Activated gamma-delta T cell treated with anti-CD3 and anti-CD28 coated beads, Interleukin-2, amount 50 U/mL, for 16 hours (primary cell): ENCODE measurements at places on chromosomes 4 and X.

GRCh38 chrX:15663439-15663838 is 1.2 kb downstream of the CLTRN start:
- no peak for DNase-seq

DNA sequence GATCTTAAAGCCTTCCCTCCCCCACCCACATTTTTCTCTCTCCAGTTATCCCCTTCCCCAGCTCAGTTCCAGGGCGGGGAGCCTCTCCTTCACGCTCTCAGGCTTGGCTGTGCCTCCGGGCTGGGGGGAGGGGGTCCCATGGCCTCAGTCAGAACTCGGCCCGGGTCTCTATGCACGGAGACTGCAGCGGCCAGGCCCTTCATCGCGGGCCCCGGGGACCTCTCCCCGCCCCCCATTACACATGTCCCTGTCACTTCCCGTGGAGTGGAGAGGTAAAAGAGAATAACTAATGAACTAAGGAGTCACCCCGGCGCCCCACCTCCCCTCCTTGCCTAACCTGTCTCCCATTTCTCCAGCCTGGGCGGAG is 838 bp upstream of the PRICKLE3 start:
- no peak for DNase-seq

DNA sequence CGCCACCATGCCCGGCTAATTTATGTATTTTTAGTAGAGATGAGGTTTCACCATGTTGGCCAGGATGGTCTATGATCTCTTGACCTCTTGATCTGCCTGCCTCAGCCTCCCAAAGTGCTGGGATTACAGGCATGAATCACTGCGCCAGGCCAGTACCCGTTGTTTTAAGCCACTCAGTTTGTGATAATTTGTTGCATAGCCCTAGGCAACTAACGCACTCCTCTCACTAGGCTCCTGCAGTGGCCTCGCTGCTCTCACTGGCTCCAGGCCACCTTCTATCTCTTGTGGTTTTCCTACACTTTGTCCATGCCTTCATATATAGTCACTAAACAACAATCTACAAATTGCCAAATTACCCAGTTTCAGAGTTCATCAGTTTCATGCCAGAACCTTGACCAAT is 58.1 kb downstream of the DCHS2 start:
- DNase-seq = no peak

DNA sequence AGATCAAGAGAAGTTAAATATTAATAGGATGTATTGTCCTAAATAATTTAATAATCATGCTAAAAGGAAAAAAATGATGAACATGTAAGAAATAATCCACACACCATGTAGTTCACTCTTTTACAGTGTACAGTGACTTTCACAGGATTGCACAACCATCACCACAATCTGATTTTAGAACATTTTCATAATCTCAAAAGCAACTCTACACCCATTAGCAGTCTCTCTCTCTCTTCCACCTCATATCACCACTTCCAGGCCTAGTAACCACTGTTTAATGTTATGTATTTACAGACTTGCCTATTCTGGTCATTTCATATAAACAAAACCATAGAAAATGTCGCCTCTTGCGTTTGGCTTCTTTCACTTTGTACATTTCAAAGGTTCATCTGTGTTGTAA is 153.4 kb downstream of the FSTL5 start:
- DNase-seq = no peak

DNA sequence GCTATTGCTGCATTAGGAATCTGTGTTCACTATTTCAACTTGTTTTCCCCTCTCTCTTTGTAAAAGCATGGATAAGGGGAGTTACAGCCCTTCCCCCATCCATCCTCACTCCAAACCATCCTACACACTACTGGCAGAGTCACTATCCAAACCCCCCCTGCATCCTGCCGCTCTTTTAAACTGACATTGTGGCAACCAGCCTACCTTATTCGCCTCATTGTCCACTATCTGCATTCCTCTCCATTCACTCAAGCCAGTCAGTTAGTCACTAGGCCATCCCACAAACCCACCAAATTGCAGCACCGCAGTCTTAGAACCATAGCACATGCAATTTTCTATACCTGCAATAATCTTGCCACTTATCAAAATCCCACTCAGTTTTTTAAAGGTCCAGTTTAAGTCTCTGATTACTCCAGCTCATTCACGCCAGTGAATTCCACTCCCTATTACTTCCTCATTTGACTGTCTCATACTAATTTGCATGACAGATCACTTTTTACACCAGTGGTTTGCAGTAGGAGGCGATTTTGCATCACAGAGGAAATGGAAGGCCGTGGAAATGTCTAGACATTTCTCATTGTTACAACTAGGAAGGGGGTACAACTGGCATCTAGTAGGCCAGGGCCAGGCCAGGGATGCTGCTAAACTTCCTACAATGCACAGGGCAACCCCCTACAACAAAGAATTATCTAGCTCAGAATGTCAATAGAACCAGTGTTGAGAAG is 181.8 kb downstream of the HS6ST2 start:
- no peak for DNase-seq

DNA sequence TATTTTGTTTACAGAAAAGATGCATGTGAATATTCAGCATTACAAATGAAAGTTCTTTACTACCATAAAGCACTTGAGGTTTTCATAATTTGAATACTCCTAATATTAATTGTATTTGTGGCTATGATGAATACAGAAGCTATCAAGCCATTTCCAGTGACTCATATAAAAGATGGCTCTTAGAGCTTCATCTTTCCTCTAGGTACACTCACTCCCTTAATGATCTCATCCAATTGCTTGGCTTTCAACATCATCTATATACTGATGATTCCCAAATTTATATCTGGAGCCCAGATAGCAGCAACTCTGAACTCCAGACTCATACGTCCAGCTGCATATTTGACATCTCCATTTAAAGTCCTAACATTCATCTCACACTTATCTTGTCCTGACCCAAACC is 183.4 kb upstream of the FAM241A start:
- no peak for DNase-seq

DNA sequence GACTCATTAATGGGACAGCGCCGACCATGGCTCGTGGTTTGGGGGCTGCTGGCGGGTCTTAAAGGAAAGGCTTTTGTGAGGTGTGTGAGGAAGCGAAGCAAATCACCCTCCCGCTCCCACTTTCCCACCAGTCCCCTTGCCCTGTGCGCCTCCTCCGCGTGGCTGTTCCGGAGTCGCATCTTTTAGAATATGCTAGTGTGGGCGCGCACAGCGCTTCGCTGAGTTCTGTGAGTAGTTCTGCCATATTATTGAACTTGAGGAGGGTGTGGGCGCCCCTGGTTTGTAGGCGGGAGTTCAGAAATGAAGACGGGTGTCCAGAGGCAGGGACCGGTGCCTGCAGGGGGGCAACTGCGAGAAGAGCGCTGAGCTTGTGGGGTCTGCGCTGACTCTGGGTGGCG is 49.1 kb downstream of the ZNF141 start:
- no peak for DNase-seq
